ENCODE measurements at places on chromosomes 13 and 19. TPM values are rescaled to one million over a fixed set of nuclear protein-coding genes. Genes with fewer than 3 reads are reported as not detected.

DNA sequence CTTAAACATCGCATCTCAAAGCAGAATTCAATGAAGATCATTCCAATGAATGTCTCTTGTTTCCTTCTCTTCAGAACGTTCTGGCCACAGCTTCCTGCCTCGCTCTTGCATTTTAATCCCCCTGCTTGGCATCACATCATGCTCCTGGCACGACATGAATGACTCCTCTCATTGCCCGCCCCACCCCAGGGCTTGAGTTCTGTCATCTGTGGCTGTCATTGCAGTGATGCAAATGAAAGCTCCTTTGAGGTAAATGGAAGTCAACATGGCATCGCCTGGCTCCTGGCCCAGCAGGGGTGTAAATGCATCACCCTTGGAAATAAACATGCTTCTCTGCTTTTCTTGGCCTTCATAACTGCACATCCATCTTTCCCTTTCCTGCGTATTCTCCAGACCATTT lies 48.6 kb downstream of the SCEL start:
- DNase-seq: no peak

DNA sequence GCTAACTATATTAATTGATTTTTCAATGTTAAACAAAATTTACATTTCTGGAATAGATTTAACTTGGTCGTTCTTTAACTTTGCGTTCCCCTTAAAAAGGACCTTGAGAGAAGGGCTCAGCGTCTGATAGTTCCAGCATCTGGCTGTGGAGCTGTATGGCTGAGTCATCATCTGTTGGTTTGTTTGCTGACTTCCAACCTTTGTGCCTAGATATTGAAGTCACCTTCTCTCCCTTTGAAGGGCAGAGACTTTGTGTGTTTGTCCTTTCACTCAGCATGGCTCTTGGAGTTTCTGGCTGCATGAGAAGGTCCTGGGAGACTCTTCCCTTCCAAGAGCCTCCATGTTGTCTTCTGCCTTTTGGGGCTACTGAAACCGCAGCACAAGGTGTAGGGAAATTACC lies 16.6 kb upstream of the IRS2 start:
- peak; percentile 68 for DNase-seq

GRCh38 chr13:73096638-73097037 lies 37.8 kb downstream of the KLF5 start:
- DNase-seq: no peak

DNA sequence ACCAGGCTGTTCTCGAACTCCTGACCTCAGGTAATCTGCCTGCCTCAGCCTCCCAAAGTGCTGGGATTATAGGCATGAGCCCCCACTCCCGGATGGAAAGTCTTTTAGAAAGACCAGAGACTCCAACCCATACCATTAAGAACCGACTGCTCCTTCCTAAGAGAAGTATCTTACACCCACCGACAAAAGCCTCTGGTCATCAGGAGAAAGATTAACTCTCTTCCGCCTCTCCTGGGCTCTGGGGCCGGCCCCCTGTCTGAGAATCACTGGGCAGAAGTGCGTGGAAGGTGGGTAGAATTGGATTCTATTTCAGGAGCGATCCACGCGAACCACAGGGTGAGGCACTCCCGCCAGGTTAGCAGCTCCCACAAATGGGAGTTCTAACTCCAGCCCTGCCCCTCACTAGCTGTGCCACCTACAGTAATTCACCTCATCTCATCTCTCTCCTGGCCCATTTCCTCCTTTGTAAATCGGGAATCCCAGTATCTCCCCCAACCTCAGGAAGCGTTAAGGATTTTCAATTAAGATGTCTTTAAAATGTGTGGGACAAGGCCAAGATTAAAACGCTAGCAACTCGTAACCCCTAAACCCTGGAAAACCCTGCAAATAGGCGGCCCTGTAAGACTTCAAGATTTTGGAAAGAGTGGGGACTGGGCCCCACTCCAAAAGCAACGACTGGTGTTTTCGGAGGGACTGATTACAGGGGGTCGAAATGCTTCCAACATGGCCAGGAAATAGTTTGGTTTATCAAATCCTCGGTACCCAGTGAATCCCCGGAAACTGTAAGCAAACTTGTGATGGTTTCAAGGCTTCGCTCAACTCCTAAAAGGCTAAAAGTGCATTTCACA lies 1.3 kb downstream of the HNRNPL start:
- DNase-seq: peak; percentile 11

GRCh38 chr19:32197896-32198882 lies 147.2 kb upstream of the ZNF507 start:
- no peak for DNase-seq

DNA sequence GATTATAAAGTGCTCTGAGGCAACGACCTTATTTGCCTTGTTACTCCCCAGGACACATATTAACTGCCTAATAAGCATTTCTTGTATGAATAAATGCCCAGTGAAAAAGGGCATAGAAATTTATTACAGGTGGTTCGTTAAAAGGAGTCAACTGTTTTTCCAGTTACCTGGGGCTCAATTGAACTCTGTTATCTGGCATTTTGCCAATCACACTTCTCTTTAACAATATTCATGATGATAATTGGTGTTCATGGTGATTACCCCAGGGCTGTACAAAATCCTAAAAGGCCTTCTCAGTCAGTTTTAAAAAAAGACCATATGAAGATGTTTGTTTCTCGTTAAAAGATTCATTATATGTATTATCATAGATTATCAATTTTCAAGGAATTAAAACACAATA lies 57.1 kb downstream of the KL start:
- DNase-seq: no peak

DNA sequence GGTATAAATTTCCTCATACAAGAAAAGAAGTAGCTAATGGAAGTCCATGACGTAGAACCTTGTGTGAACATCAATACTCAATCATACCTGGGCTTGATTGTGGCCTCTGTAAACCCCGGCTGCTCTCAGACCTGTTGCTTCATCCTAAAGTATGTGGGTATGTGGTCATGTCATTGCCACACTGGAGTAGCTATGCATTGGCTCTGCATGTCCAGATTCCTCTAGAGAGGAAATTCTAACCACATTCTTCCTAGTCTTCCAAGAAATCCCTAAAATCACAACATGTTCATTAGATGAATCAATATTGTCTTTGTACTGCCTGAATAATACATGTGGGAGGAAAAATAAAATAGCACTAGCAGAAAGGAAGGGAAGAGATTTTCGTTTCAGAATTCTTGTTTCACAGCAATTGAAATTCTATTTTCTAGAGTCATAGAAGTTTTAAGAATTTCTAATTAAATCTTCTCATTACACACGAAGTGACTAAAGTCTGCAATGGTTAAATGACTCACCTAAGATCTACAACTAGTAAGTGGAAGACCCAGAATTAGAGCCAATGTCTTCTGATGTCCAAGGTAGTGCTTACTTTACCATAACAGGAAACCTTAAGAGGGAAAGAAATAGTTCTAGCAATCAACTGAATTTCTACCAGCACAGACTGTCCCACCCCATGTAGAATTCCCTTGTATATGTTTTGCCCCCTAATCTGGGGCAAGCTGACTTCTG lies 28.0 kb downstream of the RXFP2 start:
- no peak for DNase-seq

DNA sequence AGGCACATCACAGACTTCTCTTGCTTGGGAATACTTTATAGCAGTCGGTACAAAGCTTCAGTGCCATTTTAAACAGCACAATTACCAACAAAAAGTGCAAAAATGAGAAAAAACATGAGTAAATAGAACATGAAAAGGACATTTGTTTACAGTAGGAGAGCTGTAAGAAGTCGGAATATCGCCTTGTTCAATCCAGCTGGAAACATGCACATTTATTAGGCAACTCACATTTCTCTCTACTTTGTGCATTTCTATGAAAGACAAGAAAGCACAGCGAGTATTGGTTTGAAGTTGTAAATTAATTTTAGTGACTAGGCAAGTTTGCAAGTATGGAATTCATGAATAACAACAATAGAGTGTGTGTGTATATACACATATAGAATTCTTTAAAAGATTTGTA lies 484.7 kb downstream of the DACH1 start:
- DNase-seq: no peak

DNA sequence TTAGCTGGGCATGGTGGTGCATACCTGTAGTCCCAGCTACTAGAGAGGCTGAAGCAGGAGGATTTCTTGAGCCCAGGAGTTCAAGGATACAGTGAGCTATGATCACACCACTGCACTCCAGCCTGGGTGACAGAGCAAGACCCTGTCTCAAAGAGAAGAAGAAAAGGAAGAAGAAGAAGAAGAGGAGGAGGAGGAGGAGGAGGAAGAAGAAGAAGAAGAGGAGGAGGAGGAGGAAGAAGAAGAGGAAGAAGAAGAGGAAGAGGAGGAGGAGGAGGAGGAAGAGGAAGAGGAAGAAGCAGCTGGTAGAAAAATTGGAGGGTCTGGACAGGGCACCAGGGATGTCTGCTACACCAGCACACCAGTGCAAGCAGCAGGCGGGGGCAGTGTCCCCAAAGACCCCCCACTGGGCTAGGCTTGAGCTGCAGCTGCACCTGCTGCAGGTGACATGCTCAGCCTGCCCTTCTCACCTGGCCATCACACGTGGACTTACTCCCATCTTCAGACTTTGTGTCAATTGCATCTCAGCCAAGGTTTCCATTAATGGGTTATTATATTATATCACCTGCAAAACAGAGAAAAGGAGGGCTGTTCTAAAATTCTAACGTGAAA lies 180.9 kb upstream of the ZNF507 start:
- DNase-seq: no peak

- DNase-seq: no peak
These were observed 9.4 kb upstream of the DCUN1D2 start for GRCh38 chr13:113499936-113500335.

DNA sequence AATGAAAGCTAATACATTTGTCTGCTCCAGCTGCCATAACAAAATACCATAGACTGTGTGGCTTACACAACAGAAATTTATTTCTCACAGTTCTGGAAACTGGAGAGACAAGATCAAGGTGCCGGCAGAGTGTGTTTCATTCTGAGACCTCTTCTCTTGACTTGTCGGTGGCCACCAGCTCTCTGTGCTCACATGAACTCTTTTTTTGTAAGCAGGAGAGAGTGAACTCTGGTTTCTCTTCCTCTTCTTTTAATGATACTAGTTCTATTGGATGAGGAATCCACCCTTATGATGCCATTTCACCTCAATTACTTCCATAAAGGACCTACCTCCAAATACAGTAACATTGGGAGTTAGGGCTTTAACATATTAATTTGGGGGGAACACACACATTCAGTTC lies 11.7 kb downstream of the KCTD12 start:
- no peak for DNase-seq

DNA sequence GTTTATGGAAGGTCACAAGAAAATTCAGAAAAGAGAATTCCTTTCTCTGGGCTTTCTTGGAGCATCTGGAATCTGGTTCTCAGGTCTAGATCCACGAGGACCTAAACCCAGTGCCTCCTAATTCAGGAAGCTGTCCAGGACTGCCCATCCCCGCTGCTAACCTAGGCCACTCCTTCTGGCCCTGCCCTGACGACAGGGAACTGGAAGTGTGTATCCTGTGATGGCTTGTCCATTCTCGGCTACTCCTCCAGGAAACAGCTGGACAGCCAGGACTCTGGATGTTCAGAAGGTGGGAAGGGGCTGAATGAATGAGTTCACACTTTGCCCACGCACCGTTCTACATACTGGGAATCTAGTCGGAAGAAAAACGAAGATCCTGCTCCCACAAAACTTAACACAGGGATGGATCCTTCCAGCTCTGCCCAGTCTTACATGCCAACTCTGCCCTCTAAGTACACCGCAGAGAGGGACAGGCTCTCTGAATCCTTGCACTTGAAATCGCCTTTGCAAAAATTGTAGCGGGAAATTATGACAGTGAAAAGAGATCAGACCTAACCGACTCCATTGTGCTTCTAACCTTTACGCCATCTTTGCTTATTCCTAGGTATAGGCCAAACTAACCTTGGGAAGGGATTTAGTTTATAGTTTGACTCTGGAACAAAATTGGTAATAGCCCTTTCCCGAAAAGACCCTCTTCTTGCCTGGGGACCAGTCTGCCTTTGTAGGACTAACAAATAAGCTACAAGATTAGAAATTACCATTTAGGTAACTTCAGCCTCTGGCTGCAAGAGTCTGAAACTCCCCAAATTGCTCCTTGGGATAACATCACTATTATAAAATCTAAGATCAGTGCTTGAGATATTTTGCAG lies 1.8 kb downstream of the LSM4 start:
- peak; percentile 58 for DNase-seq

GRCh38 chr13:47085346-47085745 lies 188.5 kb upstream of the HTR2A start:
- DNase-seq: no peak

DNA sequence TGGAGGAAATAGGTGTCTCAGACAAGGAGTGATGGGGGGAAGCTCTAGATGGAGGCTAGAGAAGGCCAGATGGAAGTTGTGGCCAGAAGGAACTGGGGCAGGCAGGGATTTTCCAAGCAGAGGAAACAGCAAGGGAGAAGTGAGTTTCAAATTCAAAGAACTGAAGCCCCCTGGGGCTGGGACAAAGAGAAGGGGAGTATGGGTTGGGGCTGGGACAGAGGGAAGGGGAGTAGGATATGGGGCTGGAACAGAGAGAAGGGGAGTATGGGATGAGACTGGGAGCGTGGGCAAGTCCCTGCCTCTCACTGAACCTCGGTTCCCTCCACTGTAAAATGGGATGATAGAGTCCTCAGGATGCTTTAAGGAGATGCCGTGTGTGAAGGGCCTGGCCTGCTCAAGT lies 1.9 kb upstream of the GTF2F1 start:
- DNase-seq: no peak

- no peak for DNase-seq
These were observed 1716.7 kb downstream of the SLITRK1 start for GRCh38 chr13:82165396-82166174.

DNA sequence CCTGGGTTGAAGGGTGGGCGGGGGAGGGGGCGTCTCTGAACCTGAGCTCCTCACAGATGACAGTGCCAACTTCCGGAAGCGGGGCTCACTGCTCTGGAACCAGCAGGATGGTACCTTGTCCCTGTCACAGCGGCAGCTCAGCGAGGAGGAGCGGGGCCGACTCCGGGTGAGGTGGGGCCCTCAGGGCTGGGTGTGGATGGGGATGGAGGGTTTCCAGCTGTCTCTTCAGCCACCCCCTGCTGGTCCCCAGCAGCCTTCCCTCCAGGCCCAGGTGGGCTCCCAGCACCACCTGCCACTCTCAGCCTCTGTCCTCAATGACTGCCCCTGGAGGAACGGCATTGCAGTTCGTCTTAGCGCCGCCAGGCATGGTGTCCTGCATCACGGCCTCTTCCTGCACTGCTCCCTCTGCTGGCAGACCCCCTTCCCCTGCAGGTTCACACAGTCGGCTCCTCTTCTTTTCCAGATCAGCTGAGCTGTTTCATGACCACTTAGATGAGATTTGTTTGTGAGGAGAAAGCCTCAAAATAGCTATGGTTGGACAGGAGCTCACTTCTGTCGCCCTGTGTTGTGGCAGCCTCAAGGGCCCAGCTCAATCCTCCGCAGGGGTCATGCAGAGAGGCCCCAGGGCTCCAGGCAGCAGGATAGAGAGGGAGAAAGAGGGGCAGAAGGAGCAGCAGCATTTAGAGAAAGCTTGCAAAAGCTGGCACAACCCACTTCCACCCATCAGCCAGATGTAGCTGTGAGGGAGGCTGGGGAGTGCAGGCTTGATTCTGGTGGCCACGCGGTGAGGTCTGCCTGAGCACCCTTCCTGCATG lies 2.5 kb upstream of the GARIN5A start:
- DNase-seq: no peak

- no peak for DNase-seq
These were observed 39.7 kb downstream of the THSD1 start for GRCh38 chr13:52366291-52366690.

Gene ZNF525
- 3.8 TPM for polyA plus RNA-seq

Gene NAT14
- polyA plus RNA-seq: 40.3 TPM

Gene SAMD4B
- polyA plus RNA-seq: 61.0 TPM

Gene SERP2
- 7.9 TPM for polyA plus RNA-seq

Gene ZNF653
- 9.6 TPM for polyA plus RNA-seq

Gene SYDE1
- 18.5 TPM for polyA plus RNA-seq

Gene NOTCH3
- polyA plus RNA-seq: 30.0 TPM

Gene KIR2DL4
- not detected for polyA plus RNA-seq

Gene ZNF283
- 1.8 TPM for polyA plus RNA-seq

Gene MISP
- 50.9 TPM for polyA plus RNA-seq

Data from hepatocyte (in vitro differentiated cells).